ENCODE measurements at places on chromosomes 7 and 10. TPM values are rescaled to one million over a fixed set of nuclear protein-coding genes. Genes with fewer than 3 reads are reported as not detected.

Gene PRPS1L1
- total RNA-seq = not detected

Gene INMT
- total RNA-seq = not detected

Gene SYNPO2L
- not detected for total RNA-seq

Gene AKR1D1
- total RNA-seq = not detected

Gene CCDC136
- total RNA-seq = 0.39 TPM

Gene CALHM1
- not detected for total RNA-seq

Gene FBXL13
- 0.11 TPM for total RNA-seq

All from hair follicular keratinocyte (primary cell).